NCI-H774 (cell line): ENCODE measurements at places on chromosomes 1 and 21.
A peak's percentile ranks its signal among the peaks of the same experiment; 100 is the strongest.

DNA sequence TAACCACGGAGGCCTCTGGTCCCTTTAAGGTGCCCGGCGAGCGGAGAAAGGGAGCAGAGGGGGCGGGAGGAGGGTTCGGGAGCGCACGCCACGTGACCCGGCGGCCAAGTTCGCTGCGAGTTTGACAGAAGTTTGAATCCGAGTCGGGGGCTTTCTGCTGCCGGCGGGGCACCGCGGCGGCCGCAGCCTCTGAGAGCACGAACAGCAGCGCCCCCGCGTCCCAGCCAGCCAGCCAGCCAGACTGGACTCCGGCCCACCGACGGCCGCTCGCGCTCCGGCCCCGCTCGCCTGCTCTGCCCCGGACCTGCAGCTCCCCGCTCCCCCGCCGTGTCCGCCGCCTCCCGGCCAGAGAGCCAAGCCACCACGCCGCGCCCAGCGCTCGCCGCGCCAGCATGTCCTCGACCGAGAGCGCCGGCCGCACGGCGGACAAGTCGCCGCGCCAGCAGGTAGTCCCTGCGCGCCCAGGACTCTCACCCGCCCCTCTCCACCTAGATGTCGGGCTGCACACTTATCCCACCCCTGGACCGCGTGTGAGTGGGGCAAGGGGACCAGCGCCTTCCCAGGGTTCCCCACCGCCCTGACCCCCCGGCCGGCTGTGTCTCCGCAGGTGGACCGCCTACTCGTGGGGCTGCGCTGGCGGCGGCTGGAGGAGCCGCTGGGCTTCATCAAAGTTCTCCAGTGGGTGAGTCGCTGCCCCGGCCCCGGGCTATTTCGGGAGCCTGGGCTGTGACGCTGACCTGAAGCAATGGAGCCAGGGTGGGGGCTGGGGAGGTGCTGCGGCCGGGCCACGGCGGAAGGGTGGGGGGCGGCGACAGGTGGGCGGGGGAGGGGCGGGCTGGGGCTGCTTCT, at the start of gene SYPL2:
TSS of gene SYPL2 (plus strand) at position 95 of the 849 bp plus-strand sequence. CDS start at position 393, 298 bp downstream.
- no peak for DNase-seq

DNA sequence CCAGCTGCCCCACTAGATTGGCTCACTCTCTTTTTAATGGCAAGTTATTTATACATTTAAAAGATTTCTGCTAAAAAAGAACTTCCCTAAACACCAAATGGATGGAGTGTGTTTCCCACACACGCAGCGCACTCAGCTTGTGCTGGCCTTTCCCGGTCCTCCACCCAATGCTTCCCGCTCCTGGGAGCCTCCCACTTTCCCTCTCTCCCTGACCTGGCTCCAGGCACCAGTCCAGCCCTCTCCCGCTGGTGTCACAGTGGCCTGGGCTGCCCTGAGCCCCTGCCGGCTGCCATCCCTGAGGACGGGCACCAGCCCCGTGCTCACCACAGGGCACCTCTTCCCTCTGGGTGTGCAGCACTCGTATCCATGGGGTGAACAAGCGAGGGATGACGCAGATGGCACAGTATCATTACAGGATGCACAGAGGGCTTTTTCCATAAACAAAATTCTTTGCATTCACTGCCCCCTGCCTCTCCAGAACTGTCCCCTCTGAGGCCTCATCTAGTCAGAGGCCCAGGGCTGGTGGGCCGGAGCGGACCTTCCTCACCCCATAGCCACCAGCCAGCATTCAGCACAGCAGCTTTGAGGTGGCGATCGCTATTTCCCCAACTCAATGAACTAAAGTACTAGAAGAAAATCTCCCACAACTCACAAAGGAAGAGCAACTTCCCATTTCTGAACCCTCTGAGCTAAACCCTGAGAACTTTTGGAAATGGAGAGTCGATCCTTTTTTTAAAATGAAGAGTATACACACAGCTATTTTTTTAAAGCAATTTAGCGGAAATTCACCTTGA, 68.5 kb downstream of the SLC37A1 start:
- no peak for DNase-seq

DNA sequence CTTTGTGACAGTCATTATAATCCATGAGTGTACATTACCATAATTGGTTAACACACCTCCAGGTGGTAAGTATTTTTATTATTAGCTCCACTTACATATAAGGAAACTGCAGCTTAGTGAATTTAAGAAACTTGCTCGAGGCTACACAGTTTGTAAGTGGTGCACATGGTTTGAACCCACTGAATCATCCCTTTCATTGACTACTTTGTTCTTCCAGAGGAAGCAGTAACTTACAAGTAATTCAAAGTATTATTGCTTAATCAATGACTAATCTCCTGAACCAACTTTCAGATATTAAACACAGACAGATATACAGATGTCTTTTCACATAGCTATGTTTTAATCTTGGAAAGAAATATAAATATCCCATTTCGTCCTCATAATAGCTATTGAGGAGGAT, 18.7 kb upstream of the CLDN8 start:
- no peak for DNase-seq

GRCh38 chr1:202642619-202643291, 67.5 kb downstream of the SYT2 start:
- DNase-seq = no peak

GRCh38 chr1:28812669-28813468, 899 bp downstream of the OPRD1 start:
- peak; percentile 63 for DNase-seq

DNA sequence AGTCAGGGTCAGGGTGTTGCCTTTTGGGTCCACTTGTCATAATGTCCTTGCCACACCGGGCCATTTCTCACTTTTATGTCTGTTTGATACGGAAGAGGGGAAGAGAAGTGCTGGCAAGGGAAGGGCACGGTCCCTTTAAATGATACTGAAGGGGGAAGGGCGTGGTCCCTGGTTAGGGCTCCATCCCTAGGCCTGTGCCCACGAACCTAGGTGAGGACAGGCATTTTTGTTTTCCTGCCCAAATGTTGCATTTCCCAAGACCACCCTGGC, 25.2 kb downstream of the B3GALT5 start:
- DNase-seq = no peak

- DNase-seq = no peak
Observed at GRCh38 chr1:220906561-220907334, 27.5 kb downstream of the HLX start.

GRCh38 chr1:200610846-200611245, 9.7 kb downstream of the KIF14 start:
- DNase-seq = no peak

- DNase-seq = no peak
Observed at GRCh38 chr1:44609768-44610526, 64.3 kb downstream of the TMEM53 start.

- no peak for DNase-seq
Observed at GRCh38 chr1:232271991-232272589, 357.8 kb downstream of the SIPA1L2 start.
